Dermis microvascular lymphatic vessel endothelial cell (primary cell): ENCODE measurements at places on chromosomes 4 and X. TPM values are rescaled to one million over a fixed set of nuclear protein-coding genes. Genes with fewer than 3 reads are reported as not detected.

CSAG3 gene
- total RNA-seq = not detected in 2 replicates

ETDA gene
- total RNA-seq = not detected in 2 replicates

MFAP3L gene
- total RNA-seq = 2.4 and 15.2 TPM in 2 replicates

RHOXF1 gene
- total RNA-seq = not detected in 2 replicates

UGT2B10 gene
- total RNA-seq = not detected in 2 replicates

SMR3B gene
- total RNA-seq = not detected in 2 replicates

PPP1R2C gene
- not detected in 2 replicates for total RNA-seq

SCLT1 gene
- 7.2 and 8.0 TPM in 2 replicates for total RNA-seq

LRBA gene
- 41.8 and 53.9 TPM in 2 replicates for total RNA-seq

GPC4 gene
- total RNA-seq = 0.13 TPM in 2 replicates

MAGEB17 gene
- not detected in 2 replicates for total RNA-seq

ZNF711 gene
- 3.5 and 6.8 TPM in 2 replicates for total RNA-seq

TRPC3 gene
- under 0.01 TPM in 1 of 2 replicates, not detected in the other for total RNA-seq

RAB33B gene
- total RNA-seq = 12.1 and 15.3 TPM in 2 replicates

RTL3 gene
- not detected in 2 replicates for total RNA-seq

KDM5C gene
- 86.8 and 152 TPM in 2 replicates for total RNA-seq

HTN3 gene
- not detected in 2 replicates for total RNA-seq

VCX3B gene
- not detected in 2 replicates for total RNA-seq

TRIM75 gene
- total RNA-seq = not detected in 2 replicates

PNMA5 gene
- not detected in 2 replicates for total RNA-seq

HERC5 gene
- 1.4 and 3.4 TPM in 2 replicates for total RNA-seq

NAT8L gene
- total RNA-seq = under 0.01 TPM in 2 replicates

CT45A5 gene
- total RNA-seq = not detected in 2 replicates

MAP9 gene
- under 0.01 and 0.13 TPM in 2 replicates for total RNA-seq

POF1B gene
- total RNA-seq = 3.7 and 4.3 TPM in 2 replicates

KCND1 gene
- total RNA-seq = 0.13 and 0.25 TPM in 2 replicates

SYN1 gene
- under 0.01 and 0.13 TPM in 2 replicates for total RNA-seq

PF4V1 gene
- not detected in 2 replicates for total RNA-seq

FBXW7 gene
- 42.2 and 42.5 TPM in 2 replicates for total RNA-seq

PPEF2 gene
- under 0.01 TPM in 1 of 2 replicates, not detected in the other for total RNA-seq

TNIP2 gene
- total RNA-seq = 71.6 and 91.3 TPM in 2 replicates

MSMO1 gene
- 79.0 and 134 TPM in 2 replicates for total RNA-seq
